ENCODE measurements at places on chromosomes 4 and X.

DNA sequence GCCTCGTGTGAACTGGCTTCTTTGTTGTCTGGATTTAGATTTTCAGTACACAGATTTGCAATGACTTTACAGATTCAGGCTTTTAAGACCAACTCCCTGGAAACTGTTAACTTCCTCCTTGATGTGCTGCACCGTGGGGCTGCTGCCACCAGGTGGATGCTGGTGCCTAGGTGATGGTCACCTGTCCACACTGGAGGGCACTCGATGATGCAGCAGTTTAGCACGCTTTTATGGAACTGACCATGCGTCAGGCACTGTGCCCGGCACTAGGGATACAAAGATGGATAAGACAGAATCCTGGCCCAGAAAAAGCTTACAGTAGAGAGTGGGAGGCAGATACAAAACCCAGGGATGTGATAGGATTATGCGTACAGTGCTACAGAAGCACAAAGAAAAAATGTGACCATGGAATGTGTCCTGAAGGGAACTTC, 180.7 kb downstream of the CEP135 start:
- DNase-seq: no peak

GRCh38 chr4:127335073-127335620, 297.6 kb upstream of the INTU start:
- DNase-seq: no peak

- DNase-seq: no peak
These were observed 60.2 kb downstream of the KCNIP4 start for GRCh38 chr4:21888195-21888976.

DNA sequence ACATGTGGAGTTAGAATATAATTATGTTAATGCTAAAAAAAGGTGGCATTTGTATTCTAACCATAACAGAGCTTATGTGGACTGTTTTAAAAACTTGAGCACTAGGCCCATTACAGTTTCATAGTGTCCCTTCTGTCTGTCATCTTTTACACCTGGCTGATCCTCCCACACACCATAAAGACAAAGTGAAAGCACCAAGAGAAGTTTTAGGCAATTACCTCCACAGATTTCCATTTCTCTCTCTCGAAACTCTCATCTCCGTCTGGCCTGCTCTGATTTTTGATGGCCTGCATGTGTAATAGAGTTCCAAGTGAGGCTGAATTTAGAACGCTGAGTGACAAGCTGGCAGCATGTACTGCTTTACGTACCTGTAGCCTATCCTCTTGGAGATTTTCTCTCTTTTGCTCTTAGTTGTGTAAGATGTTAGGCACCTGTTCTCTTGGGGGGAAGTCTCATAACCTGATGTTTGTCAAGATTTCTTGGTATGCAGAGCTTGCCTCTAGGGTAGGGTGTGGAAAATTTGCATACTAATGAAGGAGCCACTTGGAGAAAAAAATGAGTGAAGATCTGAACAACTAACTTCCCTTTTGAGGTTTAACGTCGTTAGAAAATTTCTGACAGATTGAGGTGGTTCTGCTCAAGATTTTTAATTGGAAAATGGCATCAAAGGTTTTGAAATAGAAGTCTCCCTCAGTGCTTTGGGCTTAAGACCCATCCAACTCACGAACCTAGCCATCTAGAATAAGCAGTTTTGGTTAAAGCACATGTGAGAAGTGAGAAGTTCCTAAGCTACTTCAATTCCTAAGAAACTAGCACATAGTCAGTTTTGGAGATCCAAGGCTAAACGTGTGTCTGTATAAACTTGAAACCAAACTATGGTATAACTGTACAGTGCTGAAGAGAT, 57.6 kb upstream of the RAP1GDS1 start:
- no peak for DNase-seq

DNA sequence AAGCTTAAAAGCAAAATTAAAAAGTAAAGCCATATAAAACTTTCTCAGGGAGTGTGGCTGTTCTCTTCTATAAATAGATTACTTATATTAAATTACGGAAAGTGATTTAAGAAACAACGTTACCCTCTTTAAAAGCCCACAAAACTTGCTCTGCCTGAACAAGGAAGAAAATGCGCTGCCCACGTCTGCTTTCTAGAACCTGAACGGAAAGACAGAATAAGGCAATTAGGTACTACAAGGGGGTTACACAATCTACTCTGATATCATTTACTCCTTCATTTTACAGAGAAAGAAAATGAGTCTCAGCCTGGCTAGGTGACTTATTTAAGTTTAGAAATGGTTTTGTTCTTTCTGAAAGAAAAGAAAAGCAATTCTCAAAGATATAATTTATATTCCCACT, 147.2 kb downstream of the RNF150 start:
- DNase-seq: no peak

- DNase-seq: no peak
These were observed 22.9 kb upstream of the PUDP start for GRCh38 chrX:7170898-7171297.

GRCh38 chr4:113851816-113852215, 90.3 kb upstream of the CAMK2D start:
- DNase-seq: no peak

DNA sequence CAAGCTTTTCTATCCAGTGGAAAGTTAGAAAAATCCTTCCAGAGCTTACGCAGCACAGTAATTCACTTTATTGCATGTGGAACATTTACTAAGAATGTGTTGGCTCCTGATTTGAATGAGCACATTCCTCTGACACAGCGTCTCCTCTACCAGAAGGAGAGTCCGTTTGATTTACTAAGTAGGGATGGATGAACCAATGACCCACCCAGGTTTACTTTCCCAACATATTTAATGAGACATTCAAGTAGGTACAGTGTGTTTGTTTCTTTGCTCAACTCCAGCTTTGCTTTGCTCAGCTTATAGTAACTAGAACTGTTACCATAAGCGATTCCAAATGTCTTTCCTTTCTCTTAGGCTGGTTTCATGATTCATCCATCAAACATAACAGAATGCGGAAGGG, 161.7 kb downstream of the SMARCA1 start:
- no peak for DNase-seq

DNA sequence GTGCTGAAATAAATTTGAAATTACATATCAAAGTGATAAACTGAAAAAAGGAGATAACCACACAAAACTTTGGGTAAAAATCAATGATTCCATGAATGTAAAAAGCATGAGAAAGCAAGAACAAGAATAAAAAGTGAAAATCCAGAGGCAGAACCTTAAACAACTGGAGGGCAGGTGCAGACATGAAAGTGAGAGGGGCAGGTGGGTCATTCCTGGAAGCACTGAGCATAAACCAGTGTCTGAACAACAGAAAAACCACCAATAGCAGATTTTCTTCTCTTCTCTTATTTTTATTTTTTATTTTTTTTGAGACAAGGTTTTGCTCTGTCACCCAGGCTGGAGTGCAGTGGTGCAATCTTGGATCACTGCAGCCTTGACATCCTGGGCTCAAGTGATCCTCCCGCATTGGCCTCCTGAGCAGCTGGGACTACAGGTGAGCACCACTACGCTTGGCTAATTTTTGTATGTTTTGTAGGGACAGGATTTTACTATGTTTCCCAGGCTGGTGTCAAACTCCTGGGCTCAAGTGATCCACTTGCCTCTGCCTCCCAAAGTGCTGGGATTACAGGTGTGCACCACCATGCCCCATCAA, 46.8 kb upstream of the GPR78 start:
- DNase-seq: no peak

DNA sequence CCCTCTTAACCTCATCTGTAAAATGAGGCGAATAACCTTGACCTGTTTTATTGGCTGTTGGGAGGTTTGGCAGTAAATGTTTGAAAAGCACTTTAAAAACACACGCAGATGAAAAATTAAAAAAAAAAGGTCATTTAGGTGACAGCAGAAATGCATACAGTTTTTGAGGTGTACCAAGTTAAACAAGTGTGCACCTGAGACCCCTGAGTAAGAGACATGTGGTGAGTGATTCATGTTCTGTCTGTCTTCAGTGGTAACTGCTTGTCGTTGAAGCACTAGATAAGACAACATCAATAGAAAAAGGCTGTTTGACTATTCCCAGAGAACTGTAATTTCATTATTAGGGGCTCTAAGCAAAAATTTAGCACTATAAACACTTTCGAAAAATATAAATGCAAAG, 608.4 kb upstream of the PITX2 start:
- no peak for DNase-seq

- DNase-seq: no peak
These were observed 32.6 kb upstream of the NKX6-1 start for GRCh38 chr4:84531689-84532088.

- DNase-seq: no peak
These were observed 154.5 kb upstream of the QRFPR start for GRCh38 chr4:121535351-121535750.

- DNase-seq: no peak
These were observed at the start of gene PWWP3B for GRCh38 chrX:106168107-106168506. Gene PWWP3B, plus strand, starts transcription at chrX:106168305. Its CDS starts 37,128 bp downstream, at chrX:106205433.

- DNase-seq: no peak
These were observed 59.0 kb upstream of the AFF2 start for GRCh38 chrX:148441387-148441786.

GRCh38 chr4:114980932-114981708, 132.3 kb downstream of the NDST4 start:
- DNase-seq: no peak

DNA sequence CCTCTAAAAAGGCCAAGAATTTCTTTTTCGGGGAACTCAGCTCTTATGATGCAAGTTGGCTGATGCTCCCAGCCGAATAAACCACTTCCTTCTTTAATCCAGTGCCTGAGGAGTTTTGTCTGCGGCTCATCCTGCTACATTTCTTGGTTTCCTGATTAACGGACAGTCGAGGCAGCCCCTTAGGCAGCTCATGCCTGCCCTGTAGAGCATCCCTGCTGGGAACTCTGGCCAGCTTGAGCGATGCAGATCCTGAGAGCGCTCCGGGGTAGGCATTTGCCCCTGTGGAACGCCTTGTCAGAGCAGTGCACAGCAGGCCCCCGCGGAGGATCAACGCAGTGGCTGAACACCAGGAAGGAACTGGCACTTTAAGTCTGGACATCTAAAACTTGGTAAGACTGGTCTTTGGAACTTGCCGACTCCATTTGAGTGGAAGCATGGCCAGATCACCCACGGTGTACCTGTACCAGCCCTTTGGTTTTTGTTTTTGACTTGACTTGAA, 3.1 kb downstream of the CT45A10 start:
- no peak for DNase-seq
